GM12878 (cell line): ENCODE measurements at places on chromosomes 1 and 21.
A peak's percentile ranks its signal among the peaks of the same experiment; 100 is the strongest.

- no peak for DNase-seq
Measured at GRCh38 chr1:228882041-228882770, 146.9 kb downstream of the RHOU start.

DNA sequence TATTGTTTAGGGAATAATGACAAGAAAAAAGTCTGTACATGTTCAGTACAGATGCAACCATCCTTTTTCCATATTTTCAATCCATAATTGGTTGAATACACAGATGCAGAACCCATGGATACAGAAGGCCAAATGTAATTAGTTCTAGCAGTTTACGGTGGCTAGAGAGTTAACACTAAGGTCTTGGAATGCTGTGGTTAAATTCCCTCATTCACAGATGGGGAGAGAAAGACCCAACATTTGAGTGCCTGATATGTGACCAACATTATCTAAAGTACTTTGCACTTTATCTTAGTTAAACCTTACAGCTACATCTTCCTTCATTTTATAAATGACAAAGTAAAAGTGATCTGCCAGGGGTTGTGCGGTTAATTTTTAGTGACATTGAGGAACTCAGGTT, 5.3 kb downstream of the SCMH1 start:
- no peak for DNase-seq

DNA sequence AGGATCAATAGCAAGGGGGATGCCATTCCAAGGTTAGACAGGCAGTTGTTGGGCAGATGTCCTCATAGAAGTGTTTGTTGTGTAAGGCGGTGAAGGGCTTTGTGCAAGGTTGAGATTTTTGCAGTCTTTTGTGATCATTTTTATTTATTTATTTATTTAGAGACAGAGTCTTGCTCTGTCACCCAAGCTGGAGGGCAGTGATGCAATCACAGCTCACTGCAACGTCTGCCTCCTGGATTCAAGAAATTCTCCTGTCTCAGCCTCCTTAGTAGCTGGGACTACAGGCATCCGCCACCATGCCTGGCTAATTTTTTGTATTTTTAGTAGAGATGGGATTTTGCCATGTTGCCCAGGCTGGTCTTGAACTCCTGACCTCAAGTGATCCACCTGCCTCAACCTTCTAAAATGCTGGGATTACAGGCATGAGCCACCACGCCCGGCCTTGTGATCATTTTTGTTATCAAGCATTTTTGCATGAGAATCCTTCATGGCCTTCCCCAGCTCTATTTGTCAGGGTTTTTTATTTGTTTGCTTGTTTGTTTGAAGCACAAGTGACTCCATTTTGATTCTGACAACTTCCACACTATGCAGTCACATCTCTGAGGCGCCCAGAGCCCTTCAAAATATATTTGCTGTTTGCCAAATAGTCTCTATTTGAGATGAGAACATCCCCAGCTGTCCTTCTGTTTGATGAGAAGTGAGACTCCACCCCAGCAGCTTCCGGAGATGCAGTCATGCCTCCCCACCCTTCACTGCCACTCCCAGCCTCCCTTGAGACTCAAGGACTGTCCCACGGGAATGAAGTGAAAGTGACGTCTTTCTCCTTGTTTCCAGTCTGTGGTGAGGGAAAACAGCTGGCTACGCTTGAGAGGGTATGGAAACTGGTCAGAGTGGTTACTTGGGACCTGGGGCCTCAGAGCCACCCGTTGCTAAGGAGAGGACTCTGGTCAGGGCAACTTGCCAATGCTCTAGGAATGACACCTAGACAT, 38.0 kb downstream of the TMEM50B start:
- DNase-seq = peak; percentile 91

DNA sequence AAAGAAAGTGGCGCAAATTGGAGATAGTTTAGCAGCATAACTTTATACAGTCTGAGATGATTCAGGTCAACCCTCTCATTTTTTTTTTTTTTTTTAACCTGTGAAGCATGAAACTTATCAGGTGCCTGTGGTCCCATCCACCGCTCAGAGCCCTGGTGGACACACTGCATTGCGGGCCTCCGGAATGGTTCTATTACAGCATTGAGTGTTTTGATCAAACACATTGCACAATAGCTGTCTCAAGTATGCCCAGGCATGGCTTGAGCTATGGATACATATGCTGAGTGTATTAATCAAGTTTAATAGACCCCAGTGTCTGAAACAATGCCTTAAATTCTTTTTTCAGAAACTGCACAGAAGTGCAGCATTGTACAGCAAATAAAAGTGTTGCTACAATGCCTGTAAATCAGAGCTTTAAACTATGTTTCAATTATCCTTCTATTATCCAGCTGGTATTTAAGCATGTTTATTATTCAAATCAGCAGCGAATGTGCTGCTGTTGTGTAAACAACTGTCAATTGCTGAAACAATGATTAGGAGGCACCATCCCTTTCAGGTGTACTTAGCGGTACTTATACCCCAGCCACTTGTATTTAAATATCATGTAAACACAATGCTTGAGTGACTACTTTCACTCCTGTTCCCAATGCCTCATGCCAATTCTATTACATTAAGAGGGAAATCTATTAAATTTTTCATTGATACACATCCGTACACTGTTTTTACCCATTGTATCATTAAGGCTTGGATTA, 456.6 kb downstream of the RPS6KC1 start:
- no peak for DNase-seq

DNA sequence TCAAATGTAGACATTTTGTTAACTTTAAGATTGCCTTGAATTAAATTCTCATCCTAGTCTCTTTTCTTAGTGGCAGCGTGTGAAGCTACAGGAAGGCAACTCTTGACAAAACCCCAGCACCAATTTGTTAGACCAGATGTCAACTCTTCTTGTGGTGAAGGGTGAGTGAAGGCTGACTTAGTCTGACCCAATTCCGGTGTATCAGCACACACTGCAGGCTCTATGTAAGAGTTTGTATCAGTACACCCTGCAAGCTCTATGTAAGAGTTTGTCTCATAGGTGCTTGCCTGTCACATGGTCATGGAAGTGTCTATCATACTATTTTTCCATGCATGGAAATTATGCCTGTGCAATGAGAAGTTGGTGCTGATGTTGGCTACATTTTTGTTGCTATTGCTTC, 16.8 kb downstream of the CR2 start:
- DNase-seq = no peak

DNA sequence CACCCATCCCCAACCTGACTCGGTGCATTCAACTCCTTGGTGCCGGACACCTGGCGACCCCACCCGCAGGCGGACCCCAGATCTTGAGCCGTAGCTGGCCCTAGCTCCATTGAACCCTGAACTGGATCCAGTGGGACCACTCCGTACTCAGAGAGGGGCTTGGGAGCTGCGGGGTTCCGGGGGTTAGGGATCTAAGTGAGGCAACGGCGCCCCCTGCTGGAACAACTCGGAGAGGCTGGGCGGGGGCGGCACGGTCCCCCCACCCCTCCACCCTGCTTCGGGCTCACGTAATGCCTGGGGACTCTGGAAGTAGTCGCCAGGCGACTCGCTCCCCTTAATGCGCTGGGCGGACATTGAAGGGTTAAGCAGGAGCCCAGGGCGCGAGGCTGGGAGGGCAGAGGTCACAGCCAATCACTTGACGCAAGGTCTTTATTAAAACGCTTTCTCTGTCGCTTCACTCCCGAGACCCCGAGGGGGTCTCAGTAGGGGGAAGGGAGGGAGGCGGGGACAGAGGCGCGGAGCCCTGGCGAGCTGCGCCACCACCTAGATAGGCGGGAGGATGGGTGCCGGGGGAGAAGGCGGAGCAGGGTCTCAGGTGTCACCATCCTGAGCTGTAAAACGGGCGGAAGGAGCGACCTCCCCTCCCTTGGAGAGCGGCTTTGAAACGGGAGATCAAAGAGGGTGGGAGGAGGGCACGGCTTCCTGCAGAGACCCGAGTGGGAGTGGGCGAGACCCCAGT, 704 bp upstream of the CRABP2 start:
- no peak for DNase-seq
